ENCODE measurements at places on chromosomes 3 and 15. TPM values are rescaled to one million over a fixed set of nuclear protein-coding genes. Genes with fewer than 3 reads are reported as not detected.

Gene ALPK3
- total RNA-seq: 29.7 TPM

Gene RBSN
- total RNA-seq: 26.5 TPM

Gene SSUH2
- total RNA-seq: 2.3 TPM

Gene RNF168
- total RNA-seq: 51.0 TPM

Gene RTP3
- total RNA-seq: not detected

Gene CAMK1
- 4.4 TPM for total RNA-seq

Gene LMAN1L
- total RNA-seq: not detected

GRCh38 chr15:86663979-86664378 lies 584.3 kb downstream of the AGBL1 start:
- no peaks in the 10 kb centered on the region for H3K36me3 ChIP-seq
- no peak overlapping the region for H3K27ac ChIP-seq
- no peaks in the 10 kb centered on the region for H3K27me3 ChIP-seq
- no peak overlapping the region for H3K4me3 ChIP-seq

DNA sequence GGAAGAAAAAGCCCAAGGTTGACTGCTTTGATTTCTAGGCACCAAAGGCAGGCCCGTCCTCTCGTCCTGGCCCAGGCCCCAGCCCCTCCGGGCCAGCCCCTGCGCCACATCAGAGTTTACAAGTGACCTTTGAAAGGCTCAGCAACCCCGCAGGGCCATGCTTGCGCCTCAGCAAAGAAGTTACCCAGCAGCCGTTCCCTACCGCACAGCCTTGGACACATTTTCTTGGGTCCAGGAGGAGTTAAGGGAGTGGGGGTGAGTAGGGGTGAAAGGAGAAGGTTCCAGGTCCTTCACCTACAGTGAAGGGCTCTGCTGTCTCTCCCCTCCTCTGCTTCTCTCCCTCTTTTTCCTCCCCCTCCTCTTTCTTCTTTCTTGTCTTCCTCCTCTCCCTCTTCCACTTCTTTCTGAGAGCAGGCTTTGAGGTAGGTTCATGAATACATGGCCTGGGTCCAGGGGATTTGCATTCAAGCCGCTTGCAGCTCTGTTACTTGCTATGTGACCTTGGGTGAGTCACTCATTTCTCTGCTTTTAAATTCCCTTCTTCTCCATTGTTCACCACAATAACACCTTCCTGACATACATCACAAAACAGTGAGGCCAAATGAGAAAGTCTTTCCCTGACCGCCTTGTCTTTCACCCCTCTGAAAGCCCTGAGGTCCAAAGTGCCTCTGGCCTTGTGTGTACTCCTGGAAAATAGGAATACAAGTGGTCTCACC lies 223.3 kb upstream of the TPRG1 start:
- peak overlapping the region; percentile 72 for H3K4me3 ChIP-seq
- H3K4me1 ChIP-seq: peaks cover 14% of the 10 kb centered on the region
- H3K27ac ChIP-seq: peak overlapping the region; percentile 98
- peak; percentile 63 for DNase-seq
- H3K27me3 ChIP-seq: no peaks in the 10 kb centered on the region

DNA sequence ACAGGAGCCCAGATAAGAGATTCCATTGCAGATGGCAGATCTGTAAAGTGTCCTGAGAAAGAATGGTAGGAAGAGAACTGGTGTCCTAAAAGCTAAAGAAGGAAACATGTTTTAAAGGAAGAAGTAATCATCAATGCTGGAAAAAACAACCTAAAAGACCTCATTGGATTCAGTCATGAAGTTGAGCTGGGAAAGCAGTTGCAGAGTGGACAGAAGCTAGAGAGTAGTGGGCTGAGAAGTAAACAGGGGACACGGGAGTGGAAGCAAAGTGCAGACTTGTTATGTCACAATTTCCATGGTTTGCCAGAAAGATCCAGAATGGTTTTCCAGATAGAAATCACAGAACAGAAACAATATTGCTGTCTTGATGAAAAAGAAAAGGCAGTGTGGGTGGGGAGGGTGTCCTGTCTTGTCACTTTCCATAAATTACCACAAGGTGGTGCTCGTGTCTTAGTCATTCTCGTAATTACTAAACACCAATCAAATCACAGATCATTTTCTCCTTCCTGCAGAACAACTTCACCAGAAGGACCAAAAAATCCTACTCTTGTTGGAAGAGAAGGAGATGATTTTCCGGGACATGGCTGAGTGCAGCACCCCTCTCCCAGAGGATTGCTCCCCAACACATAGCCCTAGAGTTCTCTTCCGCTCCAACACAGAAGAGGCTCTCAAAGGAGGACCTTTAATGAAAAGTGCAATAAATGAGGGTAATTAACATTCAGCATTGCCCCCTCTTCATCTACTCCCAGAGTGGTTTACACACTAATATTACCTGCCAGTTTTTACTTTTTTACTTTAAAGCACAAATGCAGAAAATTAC lies 64.5 kb downstream of the KLHL25 start:
- H3K4me3 ChIP-seq: no peak overlapping the region
- peak overlapping the region; percentile 64 for H3K27ac ChIP-seq
- no peaks in the 10 kb centered on the region for H3K27me3 ChIP-seq
- H3K36me3 ChIP-seq: peaks cover 24% of the 10 kb centered on the region

DNA sequence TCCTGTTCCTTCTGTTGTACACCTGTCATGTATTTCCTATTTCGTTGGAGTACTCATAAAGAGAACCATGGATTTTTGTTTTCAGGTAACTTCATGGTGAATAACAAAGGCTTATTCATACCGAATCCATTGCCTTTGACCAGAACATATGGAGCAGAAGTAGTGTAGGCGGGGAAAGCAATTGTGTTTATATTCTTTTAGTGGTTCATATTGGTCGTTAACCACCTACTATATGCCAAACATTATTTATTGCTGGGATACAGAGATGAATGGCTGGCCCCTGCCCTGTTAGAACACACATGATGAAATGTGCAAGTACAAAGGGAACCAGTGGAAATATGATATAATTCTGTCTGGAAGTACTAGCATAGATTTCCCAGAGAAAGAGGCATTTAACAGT lies 9.8 kb downstream of the RPUSD2 start:
- H3K36me3 ChIP-seq: 0 out of 2 replicates have a peak, but pooled peaks cover 4% of the 10 kb centered on the region
- H3K27me3 ChIP-seq: no peaks in the 10 kb centered on the region
- no peak overlapping the region for H3K4me3 ChIP-seq

GRCh38 chr15:69328739-69329138 lies 30.0 kb downstream of the PAQR5 start:
- H3K4me3 ChIP-seq: no peak overlapping the region
- no peaks in the 10 kb centered on the region for H3K27me3 ChIP-seq
- H3K36me3 ChIP-seq: no peaks in the 10 kb centered on the region
- no peak for DNase-seq

GRCh38 chr15:71295603-71296314 lies 180.5 kb downstream of the THSD4 start:
- no peak overlapping the region for H3K27ac ChIP-seq
- no peaks in the 10 kb centered on the region for H3K36me3 ChIP-seq
- H3K4me1 ChIP-seq: no peaks in the 10 kb centered on the region
- H3K4me3 ChIP-seq: no peak overlapping the region

- DNase-seq: peak; percentile 47
- H3K36me3 ChIP-seq: no peaks in the 10 kb centered on the region
- peaks cover 63% of the 10 kb centered on the region for H3K4me1 ChIP-seq
- peak overlapping the region; percentile 66 for H3K4me3 ChIP-seq
- peaks cover 84% of the 10 kb centered on the region for H3K27me3 ChIP-seq
These were observed 13.6 kb upstream of the ONECUT1 start for GRCh38 chr15:52803467-52804306.

GRCh38 chr3:61924090-61924735 lies 362.8 kb downstream of the PTPRG start:
- no peak for DNase-seq
- H3K27ac ChIP-seq: no peak overlapping the region
- no peak overlapping the region for H3K4me3 ChIP-seq
- peaks cover 55% of the 10 kb centered on the region for H3K4me1 ChIP-seq

DNA sequence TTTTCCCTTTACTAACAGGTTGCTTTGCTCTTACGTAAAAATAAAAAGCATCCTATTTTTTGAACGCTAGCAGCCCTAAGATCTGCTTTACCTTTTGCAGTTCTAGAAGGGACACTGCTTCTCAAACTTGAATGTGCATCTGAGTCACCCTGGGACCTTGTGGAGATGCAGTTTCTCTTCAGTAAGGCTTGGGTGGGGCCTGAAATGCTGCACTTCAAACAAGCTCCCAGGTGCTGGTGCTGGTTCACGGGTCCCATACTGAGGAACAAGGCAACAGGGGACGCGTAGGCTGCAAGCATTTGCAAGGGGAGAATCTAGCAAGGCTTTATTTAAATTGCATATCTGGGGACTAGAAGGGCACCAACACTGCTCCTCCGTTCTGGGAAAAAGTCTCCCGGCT lies 30.0 kb downstream of the MB21D2 start:
- peaks cover 60% of the 10 kb centered on the region for H3K4me1 ChIP-seq
- no peaks in the 10 kb centered on the region for H3K36me3 ChIP-seq
- peak overlapping the region; percentile 46 for H3K27ac ChIP-seq
- H3K4me3 ChIP-seq: no peak overlapping the region

GRCh38 chr3:156582532-156583183 lies 27.7 kb upstream of the SSR3 start:
- H3K4me3 ChIP-seq: no peak overlapping the region
- no peaks in the 10 kb centered on the region for H3K36me3 ChIP-seq
- no peak for DNase-seq
- no peaks in the 10 kb centered on the region for H3K27me3 ChIP-seq
- H3K4me1 ChIP-seq: peaks cover 7% of the 10 kb centered on the region
- H3K27ac ChIP-seq: no peak overlapping the region

DNA sequence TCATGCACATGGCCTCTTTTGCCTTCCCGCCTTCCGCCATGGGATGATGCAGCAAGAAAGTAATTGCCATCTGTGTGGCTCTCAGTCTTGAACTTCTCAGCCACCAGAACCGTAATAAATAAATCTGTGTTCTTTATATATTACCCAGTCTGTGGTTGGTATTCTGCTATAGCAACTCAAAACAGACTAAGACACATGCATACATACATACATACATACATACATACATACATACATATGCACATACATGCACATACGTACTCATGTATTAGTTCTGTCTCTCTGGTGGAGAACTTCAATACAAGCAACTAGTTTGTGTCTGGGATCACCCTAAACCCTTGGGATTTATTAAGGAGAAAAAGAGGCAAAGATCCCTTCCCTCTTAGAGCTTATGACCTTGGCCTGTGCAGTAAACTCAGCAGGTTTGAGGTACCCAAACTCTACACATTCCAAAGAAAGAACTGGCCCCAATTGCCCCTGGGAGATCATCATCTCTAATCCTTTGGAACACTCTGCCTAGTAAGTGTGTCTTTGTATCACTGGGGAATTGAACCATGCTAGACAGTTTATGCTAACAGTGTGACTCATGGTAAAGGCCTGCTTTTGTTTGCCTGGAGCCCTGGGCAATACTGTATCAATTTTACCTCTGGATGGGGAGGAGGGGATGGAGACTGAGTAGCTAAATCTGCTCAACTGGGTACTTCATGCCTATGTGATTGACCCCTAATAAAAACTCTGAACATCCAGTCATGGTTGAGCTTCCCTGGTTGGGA lies 115.6 kb upstream of the LMCD1 start:
- DNase-seq: no peak
- H3K36me3 ChIP-seq: no peaks in the 10 kb centered on the region
- no peaks in the 10 kb centered on the region for H3K27me3 ChIP-seq
- no peak overlapping the region for H3K27ac ChIP-seq

- H3K36me3 ChIP-seq: no peaks in the 10 kb centered on the region
- no peaks in the 10 kb centered on the region for H3K27me3 ChIP-seq
- no peak for DNase-seq
- H3K4me3 ChIP-seq: no peak overlapping the region
These were observed 63.3 kb downstream of the KLHL6 start for GRCh38 chr3:183491923-183492848.

DNA sequence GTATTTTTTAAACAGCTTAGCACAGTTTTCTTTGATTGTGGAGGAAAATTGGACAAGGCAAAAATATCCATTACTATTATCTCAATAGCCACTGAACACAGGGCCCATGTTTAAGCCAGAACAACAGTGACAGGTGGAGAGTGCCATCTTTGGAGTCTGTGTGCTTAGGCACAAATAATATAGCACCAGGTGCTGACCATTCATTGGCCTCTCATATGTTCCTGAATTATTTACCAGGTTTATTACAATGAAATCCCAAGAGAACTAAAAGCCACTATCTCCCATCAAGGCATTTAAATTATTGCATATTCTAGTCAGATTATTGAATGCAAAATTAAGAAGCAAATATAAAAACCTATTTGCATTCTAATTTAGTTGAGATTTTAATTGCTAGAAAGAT lies 39.6 kb downstream of the GPR156 start:
- no peak for DNase-seq
- H3K27me3 ChIP-seq: no peaks in the 10 kb centered on the region
- H3K27ac ChIP-seq: no peak overlapping the region
- no peaks in the 10 kb centered on the region for H3K4me1 ChIP-seq

- H3K27me3 ChIP-seq: no peaks in the 10 kb centered on the region
- no peaks in the 10 kb centered on the region for H3K36me3 ChIP-seq
- H3K27ac ChIP-seq: no peak overlapping the region
- H3K4me3 ChIP-seq: no peak overlapping the region
- DNase-seq: no peak
These were observed 13.8 kb upstream of the OR5K3 start for GRCh38 chr3:98376631-98377030.

- H3K27ac ChIP-seq: no peak overlapping the region
- H3K36me3 ChIP-seq: no peaks in the 10 kb centered on the region
- H3K4me3 ChIP-seq: no peak overlapping the region
- no peaks in the 10 kb centered on the region for H3K27me3 ChIP-seq
- no peak for DNase-seq
These were observed 345.2 kb upstream of the TPRG1 start for GRCh38 chr3:188826574-188826973.

DNA sequence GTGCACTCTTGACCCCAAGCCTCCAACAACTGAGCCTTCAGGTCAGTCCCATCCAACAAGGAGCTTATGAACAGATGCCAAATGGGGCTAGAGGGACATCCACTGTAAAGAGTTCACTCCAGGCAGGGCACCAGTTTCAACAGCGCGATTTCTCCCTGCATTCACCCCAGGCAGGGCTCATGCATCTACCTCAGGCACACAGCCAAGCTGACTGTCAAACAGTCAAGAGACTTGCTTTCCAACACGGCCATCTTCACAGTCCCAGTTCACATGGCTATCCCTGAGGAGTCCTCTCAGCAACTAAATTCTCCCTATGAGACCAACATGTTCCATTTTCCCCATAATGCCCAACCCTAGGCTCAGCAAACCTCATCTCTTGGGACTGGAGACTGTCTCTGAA lies 17.7 kb downstream of the SLC25A20 start:
- H3K4me3 ChIP-seq: no peak overlapping the region
- H3K27me3 ChIP-seq: no peaks in the 10 kb centered on the region
- H3K36me3 ChIP-seq: no peaks in the 10 kb centered on the region

DNA sequence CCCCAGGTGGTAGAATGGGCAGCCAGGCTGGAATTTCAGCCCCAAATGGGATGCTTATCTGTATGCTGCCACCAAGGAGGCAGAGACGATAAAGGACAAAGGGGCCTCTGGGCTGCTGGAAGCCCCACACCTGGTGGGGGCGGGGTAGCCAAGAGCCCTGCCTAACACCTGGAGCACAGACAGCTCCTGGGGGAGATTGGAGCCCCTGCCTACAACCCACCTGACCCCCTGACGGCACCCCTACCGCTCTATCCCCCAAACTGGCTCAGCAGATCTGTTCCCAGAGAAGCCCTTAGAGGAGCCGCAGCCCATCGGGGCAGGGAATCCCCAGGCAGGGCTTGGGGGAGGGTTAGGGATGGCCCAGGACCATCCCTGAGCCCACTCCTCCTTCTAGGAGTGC lies 15.8 kb upstream of the SEMA3F start:
- DNase-seq: peak; percentile 74
- peak overlapping the region; percentile 48 for H3K4me3 ChIP-seq
- peaks cover 23% of the 10 kb centered on the region for H3K4me1 ChIP-seq

All from GM23338 (cell line).